D341Med (cell line): ENCODE measurements at places on chromosomes 5 and 9.

DNA sequence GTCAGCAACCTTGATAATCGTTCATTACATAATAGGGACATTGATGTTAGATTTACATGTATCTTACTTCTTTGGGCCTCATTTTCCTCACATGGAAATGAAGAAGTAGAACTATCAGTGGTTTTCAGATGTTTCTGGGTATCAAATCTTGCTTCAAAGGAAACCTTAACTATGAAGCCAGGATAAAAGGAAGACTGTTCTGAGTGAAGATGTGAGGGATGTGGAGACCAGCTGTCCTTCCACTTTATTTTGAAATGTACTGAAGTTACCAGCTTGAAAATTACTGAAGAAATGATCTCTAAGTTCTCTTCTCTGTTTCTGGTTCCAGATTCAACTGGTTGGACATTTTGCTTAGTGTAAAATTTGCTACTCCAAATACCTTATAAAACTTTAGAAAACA is 186.0 kb downstream of the ADAMTSL1 start:
- no peak for DNase-seq

DNA sequence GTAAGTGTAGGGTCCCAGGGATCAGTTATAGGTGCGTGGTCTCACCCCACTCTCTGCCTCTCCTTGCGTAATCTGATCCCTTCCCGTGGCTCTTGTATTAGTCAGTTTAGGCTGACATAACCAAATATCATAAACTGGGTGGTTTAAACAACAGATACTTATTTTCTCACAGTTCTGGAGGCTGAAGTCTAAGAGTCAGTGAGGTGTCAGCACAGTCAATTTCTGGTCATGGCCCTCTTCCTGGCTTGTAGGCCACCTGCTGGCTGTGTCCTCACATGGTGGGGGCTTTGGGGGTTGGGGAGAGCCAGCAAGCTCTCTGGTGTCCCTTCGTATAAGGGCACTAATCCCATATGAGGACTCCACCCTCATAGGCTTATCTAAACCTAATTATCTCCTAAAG is 32.3 kb downstream of the CARTPT start:
- DNase-seq = no peak

DNA sequence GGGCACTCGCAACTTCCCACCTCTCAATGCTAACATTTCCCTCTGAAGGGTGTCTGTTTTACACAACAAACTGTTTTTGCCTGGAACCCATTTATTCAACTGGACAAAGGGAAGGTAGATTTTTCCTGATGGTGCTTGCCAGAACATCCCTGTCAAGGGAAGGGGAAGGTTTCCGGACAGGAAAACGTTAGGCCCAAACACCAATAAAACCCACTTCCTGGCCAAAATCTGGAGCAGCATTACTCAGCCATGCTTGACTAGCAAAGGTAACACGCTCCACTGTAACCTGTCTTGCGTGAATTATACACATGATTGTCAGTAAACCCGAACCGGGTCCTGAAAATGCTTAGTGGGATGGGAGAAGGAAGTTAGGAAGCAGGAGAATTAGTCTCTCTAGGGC is 90.2 kb downstream of the SAXO1 start:
- no peak for DNase-seq

- DNase-seq = no peak
These were observed 49.4 kb downstream of the AP3B1 start for GRCh38 chr5:78245136-78245535.

DNA sequence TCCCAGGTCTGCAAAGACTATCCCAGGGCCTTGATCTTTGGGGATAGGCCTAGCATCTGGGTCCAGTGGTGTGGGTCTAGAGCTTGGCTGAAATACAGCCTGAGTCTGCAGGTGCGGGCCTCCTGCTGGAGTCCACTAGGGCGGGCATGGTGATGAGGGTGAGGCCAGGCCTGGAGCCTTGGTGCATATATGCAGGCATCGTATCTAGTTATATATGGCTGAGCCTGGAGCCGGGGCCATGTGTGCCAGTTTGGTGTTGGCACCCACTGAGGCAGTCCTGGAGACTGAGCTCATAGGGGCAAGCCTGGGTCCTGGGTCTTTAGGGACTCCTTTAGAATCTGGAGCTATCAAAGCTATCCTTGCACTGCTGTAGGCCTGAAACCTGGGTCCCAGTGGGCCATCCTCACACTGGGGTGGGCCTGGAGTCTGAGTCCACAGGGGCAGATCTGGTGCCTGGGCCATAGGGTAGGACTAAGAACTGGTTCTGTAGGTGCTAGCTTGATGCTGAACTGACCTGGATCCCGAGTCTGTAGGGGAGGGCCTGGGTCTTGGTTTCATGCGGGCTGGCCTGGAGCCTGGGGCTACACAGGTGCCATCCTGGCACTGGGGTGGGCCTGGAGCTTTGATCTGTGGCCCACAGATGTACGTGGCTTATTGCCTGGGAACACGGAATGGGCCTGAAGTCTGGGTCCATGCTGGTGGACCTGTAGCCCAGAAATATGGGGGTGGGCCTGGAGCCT is 346.5 kb upstream of the MEF2C start:
- DNase-seq = no peak

- DNase-seq = no peak
These were observed 28.0 kb downstream of the ADAMTSL1 start for GRCh38 chr9:18501949-18502348.

GRCh38 chr9:136177224-136177623 is 27.7 kb downstream of the LHX3 start:
- DNase-seq = no peak

GRCh38 chr9:100352201-100352726 is 478 bp downstream of the TEX10 start:
- peak; percentile 63 for DNase-seq

DNA sequence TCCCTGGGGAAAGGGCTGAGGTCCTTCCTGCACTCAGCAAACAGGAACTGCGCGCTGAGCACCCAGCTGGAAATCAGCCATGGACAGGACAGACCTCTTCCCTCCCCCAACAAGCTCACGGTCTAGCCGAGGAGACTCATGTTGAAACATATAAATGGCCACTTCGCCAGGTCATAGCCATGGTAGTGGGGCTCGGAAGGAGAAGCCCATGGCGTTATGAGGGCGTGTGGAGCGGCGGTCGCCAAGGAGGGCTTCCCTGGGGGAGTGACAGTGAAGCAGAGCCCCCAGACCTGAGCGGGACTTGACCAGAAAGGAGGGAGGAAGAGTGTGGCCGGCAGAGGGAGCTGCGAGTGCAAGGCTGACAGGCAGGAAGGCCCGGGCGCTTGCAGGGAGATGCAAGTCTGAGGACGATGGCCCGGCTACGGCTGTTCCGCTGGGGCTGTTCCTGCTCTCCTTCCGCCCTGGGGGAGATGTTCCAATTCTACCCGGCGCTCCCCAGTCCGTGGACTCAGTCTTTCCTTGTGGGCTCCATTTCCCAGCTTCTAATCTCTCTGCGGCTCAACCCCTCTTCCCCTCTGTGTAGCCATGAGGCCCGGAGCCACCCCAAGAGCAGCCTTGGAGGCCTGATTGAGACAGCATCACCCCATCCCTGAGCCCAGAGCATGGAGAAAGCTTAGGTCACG is 43.9 kb upstream of the PRRC2B start:
- peak; percentile 91 for DNase-seq

GRCh38 chr9:70817311-70817710 is 304.1 kb downstream of the TRPM3 start:
- no peak for DNase-seq

- no peak for DNase-seq
These were observed 179.0 kb upstream of the CDH9 start for GRCh38 chr5:27217155-27217956.

GRCh38 chr5:96478983-96479382 is 45.9 kb upstream of the PCSK1 start:
- no peak for DNase-seq

GRCh38 chr5:123696921-123697341 is 185.0 kb downstream of the CSNK1G3 start:
- DNase-seq = no peak

GRCh38 chr9:88936132-88936531 is 55.1 kb upstream of the S1PR3 start:
- no peak for DNase-seq

DNA sequence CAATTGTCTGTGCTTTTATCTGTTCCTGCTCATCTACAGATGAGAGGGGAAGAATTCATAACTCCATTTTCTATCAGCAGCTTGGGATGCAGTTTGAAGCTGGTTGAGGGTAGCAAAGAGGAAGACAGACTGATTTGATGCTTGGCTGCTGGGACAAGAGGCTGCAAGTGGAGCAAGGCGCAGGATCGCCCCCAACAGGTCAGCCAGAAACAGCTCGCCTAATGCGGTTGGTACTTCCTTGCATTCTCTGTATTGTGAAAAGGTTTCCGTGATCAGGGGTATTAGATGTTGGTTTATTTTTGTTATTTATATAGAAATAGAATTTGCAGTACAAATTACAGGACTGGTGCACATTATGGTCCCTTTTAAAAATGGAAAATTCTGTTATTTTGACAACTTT is 40.6 kb downstream of the ZNF883 start:
- peak; percentile 74 for DNase-seq

GRCh38 chr5:143514616-143515335 is 111.3 kb upstream of the NR3C1 start:
- no peak for DNase-seq

DNA sequence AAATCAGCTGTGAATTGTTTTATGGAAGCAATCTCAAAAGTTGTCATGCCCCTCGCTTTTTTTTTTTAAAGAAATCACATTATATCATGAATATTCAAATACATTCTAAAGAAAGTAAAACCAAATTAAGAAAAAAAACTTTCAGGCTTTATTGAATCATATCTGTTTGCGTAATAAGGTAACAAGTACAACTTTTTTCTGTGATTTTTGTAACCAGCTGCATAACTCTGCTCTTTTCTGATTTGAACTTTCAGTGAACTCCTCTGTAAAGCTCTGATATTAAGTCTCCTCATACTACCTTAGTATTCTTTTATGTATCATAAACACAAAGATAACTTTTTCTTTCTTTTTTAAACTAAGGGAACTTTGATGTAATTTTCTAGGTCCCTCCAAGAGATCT is 65.3 kb downstream of the CWC27 start:
- no peak for DNase-seq

- no peak for DNase-seq
These were observed 267.8 kb upstream of the CLINT1 start for GRCh38 chr5:158126442-158127405.

- peak; percentile 51 for DNase-seq
These were observed 39.5 kb downstream of the CD180 start for GRCh38 chr5:67156976-67157583.

DNA sequence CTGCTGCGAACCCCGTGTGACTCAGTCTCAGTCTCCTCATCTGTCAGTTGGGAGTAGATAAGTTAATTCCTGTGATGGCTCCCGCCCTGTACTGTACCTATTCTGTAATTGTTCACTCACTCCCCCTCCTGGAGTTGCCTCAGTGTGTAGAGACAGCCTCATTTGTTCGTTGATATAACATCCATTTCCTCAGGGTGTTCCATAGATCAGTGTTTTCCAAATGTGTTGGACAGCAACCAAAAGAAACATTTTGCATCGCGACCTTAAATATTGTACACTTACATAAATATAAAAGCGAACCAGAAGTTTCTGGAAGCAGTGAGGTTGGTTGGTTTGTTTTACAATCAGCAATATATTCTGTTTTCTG is 698 bp downstream of the NFX1 start:
- DNase-seq = no peak

- DNase-seq = no peak
These were observed 148.6 kb downstream of the CDH9 start for GRCh38 chr5:26889815-26890214.

GRCh38 chr9:15889555-15889954 is 336.7 kb downstream of the CCDC171 start:
- no peak for DNase-seq

- no peak for DNase-seq
These were observed 551.8 kb upstream of the ZNF608 start for GRCh38 chr5:125298258-125298657.

- DNase-seq = no peak
These were observed 1351.3 kb upstream of the NUDT12 start for GRCh38 chr5:104913841-104914281.

GRCh38 chr5:72656331-72656730 is 149.1 kb upstream of the ZNF366 start:
- no peak for DNase-seq

DNA sequence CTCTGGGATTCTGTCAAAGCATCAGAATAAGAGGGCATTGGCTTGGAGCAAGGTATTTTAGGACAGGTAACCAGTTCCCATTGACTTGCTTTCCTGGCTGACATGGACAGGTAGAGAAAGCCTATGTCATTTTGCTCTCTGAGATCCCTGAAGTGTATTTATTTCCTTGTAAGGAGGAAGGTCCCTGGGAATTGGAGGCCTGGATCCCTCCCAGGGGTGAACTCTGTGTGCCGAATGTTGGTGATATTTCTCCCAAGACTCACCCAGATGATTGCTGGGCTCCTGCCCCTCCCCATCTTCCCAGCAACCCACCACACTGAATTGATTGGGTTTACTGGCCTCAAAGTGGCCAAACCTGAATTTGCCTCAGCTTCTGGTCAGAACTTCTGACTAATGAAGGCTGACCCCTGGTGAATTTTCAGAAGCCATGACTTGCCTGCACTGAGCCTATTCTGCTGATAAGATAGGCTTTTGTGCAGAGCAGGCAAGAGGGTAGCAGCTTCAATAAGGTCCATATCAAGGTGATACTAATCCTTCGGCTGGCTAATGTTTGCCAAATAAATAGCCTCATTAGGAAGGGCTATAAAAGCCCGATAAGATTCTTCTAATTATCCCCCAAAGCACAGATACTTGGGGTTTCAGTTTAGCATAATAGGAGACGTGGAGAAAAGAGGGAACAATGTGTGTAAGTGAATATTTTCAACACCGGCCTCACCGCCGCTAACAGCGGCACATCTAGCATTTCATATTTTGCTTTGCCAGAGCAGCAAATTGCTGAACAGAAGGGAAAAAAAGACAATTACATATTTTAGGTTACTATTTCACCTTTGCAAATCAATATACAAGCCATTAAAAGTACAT is 152.9 kb upstream of the PITX1 start:
- DNase-seq = peak; percentile 13

DNA sequence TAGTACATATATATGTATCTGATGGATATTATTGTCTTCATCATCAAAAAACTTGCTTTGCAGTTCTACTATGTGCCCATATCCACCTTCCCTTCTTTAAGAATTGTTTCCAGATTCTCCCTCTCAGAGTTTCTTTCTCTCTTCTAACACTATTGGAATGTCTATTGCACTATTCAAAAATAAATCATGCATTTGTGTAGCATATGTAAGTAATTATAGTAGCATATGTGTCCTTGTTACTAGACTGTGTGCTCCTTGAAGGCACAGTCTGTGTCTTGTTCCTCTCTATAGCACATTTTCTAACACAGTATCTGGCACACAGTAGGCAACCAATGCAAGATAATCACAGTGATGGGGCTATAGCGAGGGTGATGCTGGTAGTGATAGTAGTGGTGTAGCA is 43.4 kb upstream of the TRIM32 start:
- no peak for DNase-seq

- DNase-seq = peak; percentile 58
These were observed 33.9 kb downstream of the GNAQ start for GRCh38 chr9:77997611-77998284.
